ENCODE measurements at places on chromosomes 5 and 9.

GRCh38 chr5:135993880-135994636 lies 34.7 kb upstream of the TGFBI start:
- peak; percentile 99 for DNase-seq

DNA sequence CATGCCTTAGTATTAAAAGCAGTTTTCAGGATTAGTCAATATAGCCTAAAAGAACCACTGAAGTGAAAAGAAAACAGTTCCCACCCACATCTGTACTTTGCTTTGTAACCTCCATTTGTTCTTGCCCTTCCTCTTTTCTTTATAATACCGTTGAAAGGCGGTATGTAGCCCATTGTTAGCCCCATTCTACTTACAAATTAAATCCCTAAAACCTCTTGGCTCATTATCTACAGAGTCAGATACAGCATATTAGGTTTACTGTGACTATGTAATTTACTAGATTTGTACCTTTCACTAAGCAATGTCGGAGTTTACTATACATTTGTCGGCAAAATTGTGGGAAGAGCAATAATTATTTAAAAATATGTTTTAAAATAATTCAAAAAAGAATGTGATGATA lies 17.3 kb downstream of the ALDH1A1 start:
- no peak for DNase-seq

DNA sequence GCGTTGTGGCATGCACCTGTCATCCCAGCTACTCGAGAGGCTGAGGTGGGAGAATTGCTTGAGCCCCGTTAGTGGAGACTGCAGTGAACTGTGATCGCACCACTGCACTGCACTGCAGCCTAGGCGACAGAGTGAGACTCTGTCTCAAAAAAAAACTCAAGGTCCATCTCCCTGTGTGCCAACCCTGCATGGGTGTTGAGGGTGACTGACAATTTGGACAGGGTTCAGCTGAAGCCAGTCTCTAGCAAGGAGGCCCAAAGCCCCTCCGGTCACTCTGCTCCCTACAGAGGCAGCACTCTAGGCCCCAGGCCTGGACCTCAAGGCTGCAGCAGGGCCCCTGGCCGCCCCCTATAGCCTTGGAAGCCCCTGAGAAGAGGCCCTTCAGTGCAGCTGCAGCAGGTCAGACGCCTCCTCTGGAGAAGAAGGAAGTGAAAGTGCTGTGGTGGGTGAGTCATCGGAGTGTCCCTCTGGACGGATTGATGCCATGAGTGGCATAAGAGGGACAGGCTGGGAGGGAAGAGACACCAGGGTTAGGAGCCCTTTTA lies 39.2 kb upstream of the NEK6 start:
- peak; percentile 35 for DNase-seq

GRCh38 chr9:94900222-94901018 lies 173.9 kb downstream of the AOPEP start:
- peak; percentile 97 for DNase-seq

- DNase-seq: peak; percentile 96
These were observed 1.5 kb downstream of the NEK6 start for GRCh38 chr9:124259158-124259808.

DNA sequence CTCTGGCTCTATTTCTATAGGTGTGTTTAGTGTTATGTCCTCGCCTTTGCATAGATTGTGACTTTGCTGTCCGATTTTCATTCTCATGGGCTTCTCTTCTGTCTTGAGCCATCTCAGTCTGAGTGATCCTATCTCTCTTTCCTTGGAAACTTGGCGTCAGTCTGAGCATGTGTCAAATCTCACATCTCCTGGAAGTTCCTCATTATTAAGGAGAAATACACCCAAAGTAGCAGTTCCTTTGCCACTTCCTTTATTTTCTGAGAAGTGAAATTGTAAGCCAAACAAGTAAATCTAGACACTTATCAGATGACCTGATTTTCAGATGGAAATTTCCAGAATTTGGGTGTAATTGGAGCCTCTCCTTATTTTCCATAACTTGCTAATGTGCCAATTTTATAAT lies 126.9 kb upstream of the ANKH start:
- no peak for DNase-seq

GRCh38 chr9:131986576-131986975 lies 93.1 kb downstream of the MED27 start:
- peak; percentile 49 for DNase-seq

DNA sequence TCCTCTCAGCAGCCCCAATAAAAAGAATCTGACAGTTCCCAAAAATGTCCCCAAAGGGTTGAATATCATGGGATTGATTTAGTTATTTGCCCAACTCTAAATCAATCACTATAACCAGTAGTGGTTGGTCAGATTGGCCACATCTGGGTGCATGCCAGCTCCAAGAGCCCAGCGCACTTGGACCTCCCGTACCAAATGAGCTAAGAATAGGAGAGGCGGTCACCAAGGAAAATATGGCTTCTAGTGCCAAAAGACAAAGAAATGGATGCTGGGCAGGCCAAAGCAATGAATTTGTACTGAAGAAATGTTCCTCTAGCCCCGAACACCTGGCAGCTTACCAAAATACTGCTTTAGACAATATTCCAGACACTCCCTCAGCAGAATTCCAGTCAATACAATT lies 80.3 kb downstream of the RCL1 start:
- no peak for DNase-seq
